Iris pigment epithelial cell (primary cell): ENCODE measurements at places on chromosomes 3 and 15.

- peak; percentile 42 for DNase-seq
These were observed 27.5 kb upstream of the FAM81A start for GRCh38 chr15:59410391-59410896.

DNA sequence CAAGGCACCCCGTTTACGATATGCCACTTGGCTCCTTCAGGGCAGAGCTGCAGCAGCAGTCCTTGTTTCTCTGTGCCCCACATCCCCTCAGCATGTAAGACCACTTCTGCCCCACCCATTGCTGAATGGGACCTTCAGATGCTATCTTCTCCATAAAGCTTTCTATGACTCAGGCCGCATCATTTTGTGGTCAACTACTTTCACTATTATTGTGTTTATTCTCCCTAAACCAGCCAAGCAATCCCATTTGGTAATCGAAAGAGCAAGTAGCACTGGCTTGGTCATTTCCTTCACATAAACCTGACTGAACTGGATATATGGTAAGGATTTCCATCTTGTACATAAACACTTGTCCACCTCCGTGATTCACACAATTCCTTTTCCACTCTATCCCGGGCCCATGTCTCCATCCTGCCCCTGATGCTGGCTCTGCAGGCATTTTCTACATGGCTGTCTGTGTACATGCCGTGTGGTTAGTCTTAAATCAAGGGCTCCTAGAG, 25.7 kb downstream of the LIPC start:
- peak; percentile 91 for DNase-seq

- no peak for DNase-seq
These were observed 71.1 kb upstream of the RAP2B start for GRCh38 chr3:153090973-153091372.

DNA sequence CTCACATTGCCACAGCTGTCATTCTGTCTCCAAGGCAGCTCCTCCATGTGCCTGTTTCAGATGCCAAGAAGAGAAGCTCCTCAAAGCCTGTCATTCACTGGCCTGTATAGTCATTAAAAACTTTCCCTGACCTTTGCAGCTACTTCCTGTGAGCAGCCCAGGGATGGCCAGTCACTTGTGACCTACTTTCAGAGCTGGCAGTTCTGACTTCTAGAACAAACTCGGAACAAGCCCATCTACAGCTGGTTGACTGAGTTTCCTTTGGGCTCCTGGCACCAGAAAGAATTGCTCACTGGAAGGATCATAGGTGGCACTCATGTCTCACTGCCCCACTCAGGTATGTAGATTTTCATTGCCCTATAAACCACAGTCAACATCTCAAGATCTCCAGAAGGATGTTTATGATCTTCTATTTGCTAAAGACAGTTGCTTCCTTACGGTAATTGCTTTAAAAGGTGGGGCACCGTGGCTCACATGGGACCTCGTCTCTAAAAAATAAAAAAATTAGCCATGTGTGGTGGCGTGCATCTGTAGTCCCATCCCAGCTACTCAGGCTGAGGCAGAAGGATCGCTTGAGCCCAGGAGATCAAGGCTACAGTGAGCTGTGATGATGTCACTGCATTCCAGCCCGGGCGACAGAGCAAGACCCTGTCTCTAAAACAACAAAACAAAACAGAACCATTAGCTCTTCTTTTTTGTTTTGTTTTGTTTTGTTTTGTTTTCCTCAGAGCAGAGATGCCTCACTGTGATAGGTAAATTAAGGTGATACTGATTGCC, 11.2 kb upstream of the ATP13A3 start:
- DNase-seq = no peak

DNA sequence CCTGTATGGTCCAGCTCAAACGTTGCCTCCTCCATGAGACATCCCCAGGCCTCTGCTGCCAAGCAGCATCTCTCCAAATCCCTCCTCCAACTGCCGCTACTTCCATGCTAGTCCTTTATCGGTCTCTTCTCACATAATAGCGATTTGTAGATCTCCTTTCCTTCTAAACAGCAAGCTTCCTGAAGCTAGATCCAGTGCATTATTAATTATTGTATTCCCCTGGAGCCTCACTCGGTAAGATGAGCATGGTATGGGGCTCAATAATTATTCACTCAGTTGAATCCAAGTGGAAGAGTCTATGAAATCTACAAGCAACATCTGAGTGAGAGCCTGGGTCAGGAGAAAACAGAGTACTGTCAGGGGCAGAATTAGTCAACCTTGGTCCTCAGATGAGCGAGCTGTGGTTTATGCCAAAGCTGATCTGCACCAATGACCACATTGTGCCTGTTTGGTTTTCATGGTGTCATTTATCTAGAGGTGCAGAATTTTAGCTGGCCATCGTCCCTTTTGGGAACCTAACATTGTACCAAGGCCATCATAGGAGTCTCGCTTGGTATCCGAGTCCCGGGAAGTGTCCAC, 93.8 kb upstream of the UBE2E1 start:
- DNase-seq = no peak

DNA sequence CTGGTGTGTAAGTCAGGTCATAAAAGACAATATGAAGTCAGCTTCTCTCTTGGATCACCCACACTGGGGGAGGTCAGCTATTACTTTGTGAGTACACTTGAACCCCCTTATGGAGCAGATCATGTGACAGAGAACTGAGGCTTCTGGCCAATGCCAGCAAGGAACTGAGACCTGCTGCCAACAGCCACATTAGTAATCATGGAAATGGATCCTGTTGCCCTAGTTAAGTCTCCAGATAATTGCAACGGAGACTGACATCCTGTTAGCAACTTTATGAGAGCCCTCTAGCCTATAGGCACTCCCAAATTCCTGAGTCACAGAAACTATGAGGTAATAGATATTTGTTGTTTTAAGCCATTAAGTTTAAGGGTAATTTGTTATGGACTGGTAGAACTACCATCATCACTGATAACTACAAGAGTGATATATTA, 110.4 kb upstream of the GMNC start:
- peak; percentile 3 for DNase-seq

- DNase-seq = no peak
These were observed 6.0 kb downstream of the CCR2 start for GRCh38 chr3:46359733-46360493.

GRCh38 chr3:169255511-169255910, 408.0 kb downstream of the MECOM start:
- no peak for DNase-seq

DNA sequence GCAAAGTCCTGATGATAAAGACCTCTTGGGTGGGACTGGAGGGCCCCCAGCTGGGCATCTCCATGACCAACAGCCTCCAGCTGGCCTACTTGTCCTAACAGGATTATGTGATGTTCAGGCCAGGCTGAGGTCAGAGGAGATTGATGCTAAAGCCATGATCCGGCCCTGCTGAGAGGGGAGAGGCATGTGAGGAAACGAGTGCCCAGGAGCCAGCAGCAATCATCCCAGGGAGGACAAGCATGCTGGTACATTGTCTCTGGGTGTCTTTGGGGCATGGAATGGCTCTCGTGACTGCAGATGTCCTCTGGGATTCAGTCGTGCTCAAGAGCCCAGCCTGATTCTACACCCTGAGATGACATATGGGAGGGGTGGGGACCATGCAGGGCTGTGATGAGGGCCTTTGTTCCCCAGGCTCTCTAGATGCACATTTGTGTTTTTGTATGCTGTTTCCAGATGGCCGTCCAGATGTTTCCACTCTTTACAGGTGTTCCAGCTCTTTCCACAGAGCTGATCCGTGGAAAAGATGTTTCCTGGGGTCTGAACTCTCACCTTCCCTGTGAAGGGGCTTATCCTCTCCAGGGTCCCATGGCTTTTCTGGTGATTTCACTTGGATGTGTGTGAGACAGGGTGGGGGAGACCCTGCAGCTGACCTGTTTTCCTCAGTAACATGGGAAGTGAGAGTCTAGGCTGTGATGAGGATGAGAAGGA, 20.2 kb downstream of the SLC24A1 start:
- DNase-seq = no peak

DNA sequence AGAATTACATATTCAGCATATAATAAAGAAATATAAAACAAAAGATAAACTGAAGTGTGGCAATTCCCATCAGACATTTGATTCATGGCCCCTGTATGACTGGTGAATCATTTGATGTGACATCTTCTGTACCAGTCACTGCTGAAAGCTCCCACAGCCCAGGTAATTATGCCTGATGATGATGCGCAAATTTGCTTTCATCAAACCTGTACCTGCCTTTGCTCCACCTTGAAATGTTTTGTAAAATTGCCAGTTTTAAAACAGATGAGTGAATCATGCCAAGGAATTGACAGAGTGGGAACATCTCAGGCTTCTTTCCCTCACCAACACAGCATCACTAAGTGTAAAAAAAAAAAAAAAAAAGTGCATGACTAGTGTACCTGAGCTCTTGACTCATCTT, 66.5 kb upstream of the EIF1B start:
- no peak for DNase-seq

DNA sequence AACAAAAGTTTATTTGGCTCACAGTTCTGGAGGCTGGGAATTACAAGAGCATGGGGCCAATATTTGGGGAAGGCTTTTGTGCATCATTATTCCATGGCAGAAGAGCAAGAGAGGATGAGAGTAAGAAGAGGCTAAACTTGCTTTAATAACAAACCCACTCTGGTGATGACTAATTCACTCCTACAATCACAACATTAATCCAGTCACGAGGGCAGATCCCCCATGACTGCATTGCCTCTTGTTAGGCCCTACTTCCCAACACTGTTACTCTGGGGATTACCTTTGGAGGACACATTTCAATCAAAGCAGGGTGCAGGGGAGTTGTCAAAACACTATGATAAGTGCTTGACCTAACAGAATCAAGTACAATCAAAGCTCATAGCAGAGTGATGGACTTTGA, 181.7 kb downstream of the BBX start:
- peak; percentile 73 for DNase-seq

DNA sequence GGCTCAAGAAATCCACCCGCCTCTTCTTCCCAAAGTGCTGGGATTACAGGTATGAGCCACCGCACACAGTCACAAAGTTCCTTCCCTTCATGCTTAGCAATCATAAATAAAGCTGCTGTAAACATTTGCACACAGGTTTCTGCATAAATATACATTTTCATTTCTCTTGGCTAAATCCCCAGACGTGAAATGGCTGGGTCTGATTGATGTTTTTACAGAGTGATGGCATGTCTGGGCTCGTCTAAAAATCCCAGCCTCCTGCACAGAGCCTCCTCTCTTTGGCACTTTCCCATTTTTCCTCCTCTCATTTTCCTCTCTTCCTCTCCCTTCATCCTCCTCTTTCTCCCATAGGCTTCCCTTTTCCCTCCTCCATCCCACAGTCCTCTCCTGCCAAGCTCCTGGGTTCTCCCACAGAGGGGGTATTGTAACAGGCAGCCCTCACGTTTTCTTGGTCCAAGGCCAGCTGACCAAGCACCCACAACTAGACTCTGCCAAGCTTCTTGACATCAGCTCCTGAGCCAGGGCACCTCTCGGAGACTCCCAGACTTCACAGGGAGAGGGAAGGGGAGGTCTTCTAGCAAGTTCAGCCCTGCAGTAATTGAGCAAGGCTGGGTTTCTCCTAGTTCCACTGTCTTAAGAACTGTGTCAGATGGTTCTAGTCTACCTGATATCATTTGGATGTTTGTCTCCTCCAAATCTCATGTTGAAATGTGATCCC, 10.5 kb upstream of the PLA2G4E start:
- DNase-seq = no peak

- DNase-seq = no peak
These were observed 120.8 kb upstream of the MCTP2 start for GRCh38 chr15:94110476-94111130.

DNA sequence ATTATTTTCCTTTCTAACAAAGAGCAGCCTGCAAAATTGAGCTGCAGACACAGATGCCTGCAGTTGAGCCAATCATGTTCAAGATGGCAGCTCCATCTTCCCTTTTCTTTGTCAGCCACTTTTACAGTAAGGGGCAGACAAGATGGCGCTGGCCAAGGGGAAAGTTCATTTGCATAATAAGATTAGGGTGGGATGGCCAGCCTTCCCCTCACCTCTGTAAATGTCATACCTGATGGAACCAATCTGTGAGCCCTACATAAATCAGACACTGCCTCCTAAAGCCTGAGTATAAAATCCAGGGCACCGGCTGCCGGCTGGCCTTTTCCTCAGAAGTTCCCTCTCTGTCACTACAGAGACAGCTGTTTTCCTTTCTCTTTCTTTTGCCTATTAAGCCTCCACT, 15.8 kb downstream of the PATL2 start:
- no peak for DNase-seq

DNA sequence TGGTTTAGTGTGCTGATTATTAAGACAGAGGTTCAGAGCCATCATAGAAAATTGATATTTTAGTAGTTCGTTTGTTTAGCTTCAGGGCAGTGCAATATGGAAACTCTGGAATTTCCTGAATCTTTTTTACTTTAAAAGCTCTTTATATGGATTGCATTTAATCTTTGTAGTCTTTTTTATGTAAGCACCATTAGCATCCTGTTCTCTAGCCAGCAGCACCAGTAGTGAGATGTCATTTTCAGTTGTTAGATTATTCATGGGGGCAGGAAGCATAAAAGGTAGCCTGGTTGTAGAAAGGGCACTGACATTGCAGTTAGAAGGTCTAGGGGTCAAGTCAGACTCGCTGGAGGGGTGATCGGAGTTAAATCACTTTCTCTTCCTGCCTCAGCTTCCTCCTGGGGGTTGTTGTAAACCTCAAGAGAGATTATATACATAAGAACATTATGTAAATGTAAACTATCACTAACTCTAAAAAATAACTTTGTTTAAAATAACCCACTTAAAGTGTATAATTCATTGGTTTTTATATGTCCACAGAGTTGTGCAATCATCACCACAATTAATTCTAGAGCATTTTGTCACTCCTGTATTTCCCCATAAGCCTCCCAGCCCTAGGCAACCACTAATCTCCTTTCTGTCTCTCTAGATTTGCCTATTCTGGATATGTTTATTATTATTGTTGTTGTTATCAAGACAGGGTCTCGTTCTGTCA, 31.4 kb upstream of the ITPKA start:
- DNase-seq = peak; percentile 65

- no peak for DNase-seq
These were observed 59.3 kb upstream of the ADCY5 start for GRCh38 chr3:123508178-123508577.

- no peak for DNase-seq
These were observed 340.8 kb downstream of the LRRC3B start for GRCh38 chr3:26963361-26963743.

- no peak for DNase-seq
These were observed 71.0 kb downstream of the ARIH1 start for GRCh38 chr15:72545156-72545555.

GRCh38 chr3:9204253-9204992, 45.0 kb downstream of the SRGAP3 start:
- no peak for DNase-seq

- no peak for DNase-seq
These were observed 171.6 kb upstream of the MBNL1 start for GRCh38 chr3:152097120-152097519.

- DNase-seq = no peak
These were observed 270.0 kb upstream of the TPRG1 start for GRCh38 chr3:188901671-188902287.

- no peak for DNase-seq
These were observed 9.9 kb downstream of the PDIA5 start for GRCh38 chr3:123076496-123077418.

DNA sequence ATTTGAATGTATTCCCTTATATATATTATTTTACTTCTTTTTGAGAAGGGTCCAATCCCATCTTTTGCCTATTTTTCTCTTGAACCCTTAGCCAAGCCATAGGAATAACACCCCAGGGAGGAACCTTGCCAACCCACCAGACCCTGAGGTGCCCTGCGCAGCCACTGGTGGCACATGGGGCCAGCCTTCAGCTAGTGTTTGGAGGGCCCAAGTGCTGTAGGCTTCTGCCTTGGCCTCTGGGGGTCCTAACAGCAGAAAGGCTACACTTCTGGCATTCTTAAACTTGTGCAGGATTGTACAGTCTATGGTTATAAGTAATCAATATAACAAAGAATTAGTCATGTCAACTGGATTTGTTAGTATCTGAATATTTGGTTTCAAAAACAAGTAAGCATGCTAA, 34.5 kb downstream of the RUVBL1 start:
- no peak for DNase-seq
